ENCODE measurements at places on chromosomes 6 and 20.

- no peak for DNase-seq
Observed at GRCh38 chr6:70680396-70680795, 12.7 kb downstream of the SMAP1 start.

GRCh38 chr6:103122766-103123601 lies 1729.5 kb downstream of the GRIK2 start:
- DNase-seq = no peak

DNA sequence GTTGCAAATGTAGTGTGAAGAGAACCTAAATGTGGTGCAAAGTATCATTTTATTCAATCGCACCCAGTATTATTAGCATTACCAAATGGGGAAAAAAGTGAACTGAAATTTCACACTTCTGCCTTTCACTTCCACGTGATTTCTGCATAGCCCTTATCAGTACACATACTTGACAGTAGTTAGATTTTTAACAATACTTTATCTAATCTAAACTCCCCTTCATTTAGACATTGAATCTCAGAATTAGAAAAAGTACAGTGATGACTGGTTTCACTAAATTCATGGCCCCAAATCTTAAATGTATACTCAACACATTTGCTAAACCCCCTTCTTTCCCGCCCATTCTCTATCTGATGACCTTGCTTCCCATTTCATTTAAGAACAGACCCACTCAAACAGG lies 14.3 kb downstream of the STX7 start:
- no peak for DNase-seq

GRCh38 chr20:13200767-13201500 lies 20.1 kb upstream of the ISM1 start:
- no peak for DNase-seq

DNA sequence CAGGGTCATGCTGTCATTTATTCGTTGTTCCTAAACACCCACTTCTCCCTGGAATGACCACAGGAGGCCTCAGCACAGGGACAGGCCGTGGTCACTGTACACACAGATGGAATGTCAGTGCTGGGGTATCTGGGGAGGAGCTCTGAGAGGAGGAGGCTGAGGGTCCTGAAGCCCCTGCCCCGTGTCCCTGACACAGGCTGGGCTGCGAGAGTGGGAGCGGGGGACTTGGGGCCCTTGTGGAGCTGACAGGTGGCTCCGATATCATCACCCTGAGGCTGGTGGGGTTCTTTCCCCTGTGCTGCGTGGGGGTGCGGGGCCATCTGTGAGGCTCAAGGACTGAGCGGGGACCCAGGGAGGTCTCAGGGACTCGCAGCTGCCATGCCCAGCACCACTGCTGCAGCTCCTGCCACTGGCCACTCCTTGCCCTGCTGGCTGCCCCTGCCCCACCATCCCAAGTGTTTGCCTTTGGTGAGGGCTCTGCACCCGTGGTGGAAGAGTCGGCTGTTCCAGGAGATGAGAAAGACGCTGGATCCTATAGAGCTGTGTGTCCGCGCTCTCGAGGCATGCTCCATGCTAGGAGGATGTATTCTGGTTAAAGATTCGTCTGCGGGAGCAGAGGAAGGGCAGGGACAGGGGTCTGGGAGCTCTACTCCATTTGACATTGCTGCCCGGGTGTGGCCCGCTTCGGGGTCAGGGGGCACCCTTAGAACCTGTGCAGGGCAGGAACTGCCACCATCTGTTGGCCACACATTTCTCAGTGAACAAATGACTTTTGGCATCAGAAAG lies 18.9 kb downstream of the NPEPL1 start:
- no peak for DNase-seq

DNA sequence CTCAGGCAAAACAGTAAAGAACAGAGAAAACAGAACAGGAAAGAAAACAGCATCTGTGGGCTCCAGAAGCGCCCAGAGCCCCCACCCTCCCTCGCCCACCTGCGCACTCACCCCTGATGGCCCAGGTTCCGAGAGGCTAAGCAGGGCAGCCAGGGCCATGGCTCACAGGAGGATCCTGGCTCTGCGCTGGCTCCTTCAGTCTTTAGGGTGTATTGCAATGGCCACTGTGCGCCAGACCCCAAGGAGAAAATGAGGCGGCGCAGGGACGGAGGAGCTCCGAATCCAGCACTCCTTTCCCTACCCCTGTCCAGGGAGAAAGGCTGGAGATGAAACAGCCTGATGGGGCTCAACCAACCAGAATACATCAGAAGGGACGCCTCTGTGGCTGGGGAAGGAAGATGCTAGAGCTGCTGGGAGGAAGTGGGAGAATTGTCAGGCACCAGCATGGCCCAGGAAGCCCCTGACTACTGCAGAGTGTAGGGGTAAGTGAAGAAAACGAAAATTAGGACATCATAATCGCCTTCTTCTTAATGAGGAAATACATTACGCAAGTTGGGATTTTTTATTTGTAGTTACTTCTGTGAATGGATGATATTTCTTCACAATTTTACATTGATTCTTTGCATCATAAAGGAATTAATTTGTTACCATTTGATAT lies 49.0 kb downstream of the COL11A2 start:
- no peak for DNase-seq

DNA sequence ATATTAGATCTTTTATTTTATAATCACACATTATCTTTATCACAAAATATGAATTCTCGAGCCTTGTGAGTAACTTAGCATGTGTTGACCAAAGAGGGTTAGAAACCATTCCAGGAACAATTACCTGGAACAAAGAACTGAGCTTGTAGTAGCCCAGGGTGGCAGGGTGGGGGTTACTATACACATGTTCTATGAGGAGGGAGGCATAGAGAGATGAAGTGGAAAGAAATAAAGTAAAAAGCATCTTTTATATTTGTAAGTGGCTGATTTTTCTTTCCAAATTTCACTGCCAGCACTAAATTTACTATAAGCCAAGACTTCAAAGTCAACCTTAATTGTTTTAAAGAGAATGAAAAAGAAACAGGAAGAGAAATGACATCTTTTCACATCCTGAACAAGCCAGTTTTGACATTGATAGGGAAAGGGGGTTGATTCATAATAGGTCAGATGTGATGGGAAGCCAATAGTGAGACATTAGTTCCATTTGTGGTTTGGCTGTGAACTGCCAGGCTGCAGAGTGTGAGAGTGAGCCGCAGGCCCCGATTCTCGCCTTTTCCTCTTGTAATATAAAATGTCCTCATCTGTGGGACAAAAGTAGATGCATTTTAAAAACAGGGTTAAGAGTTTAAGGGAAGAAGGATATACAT lies 52.7 kb upstream of the MYB start:
- DNase-seq = no peak

Data from AG09319 (cell line).